Hippocampal formation (tissue), 2 donors: ENCODE measurements at places on chromosomes 1 and 21.

- peak; percentile 2 for DNase-seq
These were observed 168.0 kb upstream of the NR5A2 start for GRCh38 chr1:199859491-199859933.

DNA sequence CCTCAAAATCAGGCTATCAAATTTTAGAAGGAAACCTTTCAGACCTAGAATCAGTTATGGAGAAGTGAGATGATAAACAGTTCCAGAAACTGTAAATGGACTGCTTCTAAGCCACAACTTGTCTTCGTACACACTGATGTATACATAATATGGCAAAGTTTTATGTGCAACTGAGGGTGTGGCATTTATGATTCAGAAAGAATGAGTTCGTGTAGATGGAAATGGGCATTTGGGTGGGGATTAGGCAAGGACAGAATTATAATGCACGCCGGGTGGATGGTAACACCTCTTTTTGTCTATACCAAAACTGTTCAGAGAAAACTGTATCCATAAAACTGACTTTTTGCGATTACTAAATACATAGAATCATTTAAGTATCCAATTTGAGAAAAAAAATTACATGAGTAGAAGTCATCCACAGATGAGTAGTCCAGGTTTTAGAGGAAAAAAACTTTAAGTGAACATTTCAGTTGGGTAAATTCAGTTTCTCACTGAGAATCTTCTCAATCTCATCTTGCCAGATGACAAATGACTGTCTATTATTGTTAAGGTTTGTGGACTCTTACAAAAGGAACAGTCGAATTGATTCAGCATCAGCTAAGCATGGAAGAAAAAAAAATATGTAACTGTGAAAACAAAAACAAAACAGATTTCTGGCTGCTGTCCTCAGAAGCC lies 22.5 kb downstream of the ERRFI1 start:
- no peak for DNase-seq

GRCh38 chr1:41313661-41314131 lies 47.5 kb upstream of the FOXO6 start:
- no peak for DNase-seq

GRCh38 chr1:240033406-240033805 lies 58.3 kb upstream of the FMN2 start:
- no peak for DNase-seq

DNA sequence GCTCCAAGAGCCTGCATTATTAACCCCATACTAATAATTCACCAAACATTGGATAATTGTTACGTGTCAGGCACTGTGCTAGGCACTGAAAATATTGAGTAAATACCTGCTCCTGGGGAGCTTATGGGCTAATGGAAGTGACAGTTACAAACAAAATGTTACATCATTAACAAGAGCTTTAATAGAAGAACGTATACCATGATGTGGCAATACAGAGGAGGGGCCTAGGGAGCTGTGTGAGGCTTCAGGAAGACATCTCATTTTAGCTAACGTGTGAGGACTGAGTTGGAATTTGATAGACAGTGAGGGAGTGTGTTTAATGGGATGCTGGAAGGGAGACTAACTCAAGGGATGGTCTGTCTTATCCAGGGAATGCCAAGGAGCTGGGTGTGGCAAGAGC lies 16.5 kb upstream of the TSPAN2 start:
- no peak for DNase-seq

GRCh38 chr1:203426870-203427269 lies 48.7 kb upstream of the PRELP start:
- no peak for DNase-seq

DNA sequence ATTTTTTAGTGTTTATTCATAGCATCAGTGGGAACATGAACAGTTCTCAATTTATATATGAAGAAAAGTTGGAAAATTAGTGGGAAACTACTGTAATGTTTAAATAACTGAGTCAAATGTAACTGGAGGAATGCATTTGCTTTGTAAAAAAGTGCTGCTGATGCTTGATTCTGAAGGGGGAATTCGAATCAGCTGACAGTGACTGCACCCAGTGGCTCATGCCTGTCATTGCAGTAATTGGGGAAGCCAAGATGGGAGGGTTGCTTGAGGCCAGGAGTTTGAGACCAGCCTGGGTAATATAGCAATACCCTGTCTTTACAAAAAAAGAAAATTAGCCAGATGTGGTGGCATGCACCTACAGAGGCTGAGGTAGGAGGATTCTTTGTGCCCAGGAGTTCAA lies 398.4 kb downstream of the ZP4 start:
- no peak for DNase-seq

GRCh38 chr1:203342192-203342940 lies 8.6 kb downstream of the FMOD start:
- no peak for DNase-seq

GRCh38 chr1:2465371-2466269 lies 10.5 kb upstream of the PLCH2 start:
- no peak for DNase-seq

DNA sequence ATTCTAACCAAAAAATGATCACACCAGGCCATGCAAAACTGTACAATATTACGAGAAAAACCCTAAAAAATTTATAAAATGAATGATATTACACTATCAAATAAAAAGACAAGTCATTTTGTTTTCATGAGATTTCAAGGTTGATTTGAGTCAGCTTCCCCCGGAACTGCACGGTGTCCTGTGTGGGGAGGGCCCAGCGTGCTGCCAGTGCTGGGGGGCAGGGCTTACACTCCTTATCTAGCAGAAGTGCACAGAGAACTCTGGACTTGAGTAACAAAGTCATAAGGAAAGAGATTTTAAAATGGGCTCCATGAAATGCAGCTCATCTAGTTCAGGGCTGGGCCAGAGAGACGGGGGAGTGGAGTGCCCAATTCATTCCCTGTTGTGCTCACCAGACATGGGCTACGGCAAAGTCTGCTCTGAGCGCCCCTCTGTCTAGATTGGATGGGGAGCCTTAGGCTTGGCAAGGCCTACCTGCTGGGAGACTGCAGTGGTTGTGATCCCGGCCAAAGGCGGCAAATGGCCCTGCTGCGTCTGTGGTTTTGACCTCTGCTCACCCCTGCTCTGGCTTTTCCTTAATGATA lies 50.1 kb downstream of the COQ8A start:
- no peak for DNase-seq

GRCh38 chr1:17183388-17184160 lies 21.4 kb upstream of the PADI1 start:
- DNase-seq, result no peak

GRCh38 chr1:92956254-92957029 lies 4.8 kb downstream of the DIPK1A start:
- DNase-seq, result no peak

- no peak for DNase-seq
These were observed 30.9 kb downstream of the PROX1 start for GRCh38 chr1:214018386-214019268.

DNA sequence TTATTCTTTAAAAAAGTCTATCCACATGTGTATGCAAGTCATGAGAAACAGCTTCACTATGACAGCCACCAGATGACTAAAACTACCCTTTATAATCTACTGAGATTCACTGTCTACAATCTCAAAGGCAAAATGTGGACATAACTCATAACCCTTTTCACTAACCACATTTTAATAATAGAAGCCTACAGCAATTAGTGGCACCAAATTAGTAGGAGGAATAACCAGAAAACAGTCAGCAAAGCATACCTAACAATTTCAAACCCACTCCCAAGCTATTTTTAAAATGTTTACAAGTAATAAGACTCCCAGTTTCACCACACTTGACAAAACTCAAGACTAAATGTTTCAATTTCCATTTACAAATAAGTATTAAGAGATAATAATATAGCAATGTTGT lies 442.9 kb downstream of the PTPRC start:
- DNase-seq, result no peak

GRCh38 chr1:167854184-167854583 lies 59.8 kb downstream of the ADCY10 start:
- DNase-seq, result no peak

- DNase-seq, result no peak
These were observed 12.9 kb downstream of the MTR start for GRCh38 chr1:236808005-236808404.

GRCh38 chr1:223547316-223548114 lies 118.0 kb downstream of the CAPN8 start:
- no peak for DNase-seq

GRCh38 chr1:15042866-15043265 lies 110.7 kb upstream of the TMEM51 start:
- peak; percentile 85 for DNase-seq

- no peak for DNase-seq
These were observed 22.6 kb downstream of the ZBTB17 start for GRCh38 chr1:15953294-15953771.
